Stimulated activated CD4-positive, alpha-beta T cell treated with anti-CD3 and anti-CD28 coated beads, TNF-alpha, amount 100 ng/mL, for 4 hours (primary cell): ENCODE measurements at places on chromosomes 5 and 9.

- no peak for DNase-seq
Observed at GRCh38 chr5:28369418-28369817, 1331.0 kb upstream of the CDH9 start.

DNA sequence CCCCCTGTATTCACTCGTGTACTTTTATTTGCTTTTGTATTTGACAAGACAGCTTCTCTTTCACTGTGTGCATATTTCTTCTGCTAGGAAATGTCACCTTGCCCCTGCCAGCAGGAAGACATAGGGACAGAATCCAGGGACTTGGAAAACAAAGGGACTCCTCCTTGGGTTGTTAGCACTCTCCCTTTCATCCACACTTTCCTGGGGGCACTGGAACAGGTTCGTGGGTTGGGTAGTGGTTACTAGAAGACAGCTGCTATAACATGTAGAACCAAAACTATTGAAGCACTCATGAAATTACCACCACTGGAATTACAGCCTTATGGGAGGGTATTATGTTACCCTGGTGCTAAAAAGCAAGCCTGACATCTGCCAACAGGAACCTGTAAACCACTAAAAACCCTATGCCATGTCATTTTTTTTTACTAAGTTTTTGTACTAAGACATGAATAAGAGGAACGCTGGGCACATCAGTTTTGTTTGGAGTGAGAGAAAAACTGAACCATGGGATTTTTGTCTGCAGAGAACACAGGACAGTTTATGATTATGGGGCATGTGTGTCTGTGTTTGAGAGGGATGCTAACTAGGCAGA lies 4.7 kb upstream of the CCL28 start:
- no peak for DNase-seq

DNA sequence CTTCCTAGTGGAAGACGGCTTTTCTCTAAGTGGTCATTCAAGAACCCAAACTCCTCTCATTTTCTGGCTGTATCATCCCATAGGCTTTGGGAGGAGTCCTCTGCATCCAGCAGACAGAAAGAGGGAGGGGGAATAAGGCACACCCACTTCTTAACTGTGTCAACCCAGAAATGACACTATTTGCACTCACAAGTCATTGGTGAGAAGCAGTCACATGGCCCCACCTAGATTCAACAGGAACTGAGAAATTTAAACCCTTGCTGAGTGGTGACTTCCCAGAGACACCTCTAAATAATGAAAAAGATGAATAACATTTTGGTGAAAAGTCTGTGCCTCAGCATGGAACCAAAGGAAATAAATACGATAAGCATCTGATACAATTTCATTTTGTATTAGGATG lies 120.0 kb downstream of the MCTP1 start:
- no peak for DNase-seq

DNA sequence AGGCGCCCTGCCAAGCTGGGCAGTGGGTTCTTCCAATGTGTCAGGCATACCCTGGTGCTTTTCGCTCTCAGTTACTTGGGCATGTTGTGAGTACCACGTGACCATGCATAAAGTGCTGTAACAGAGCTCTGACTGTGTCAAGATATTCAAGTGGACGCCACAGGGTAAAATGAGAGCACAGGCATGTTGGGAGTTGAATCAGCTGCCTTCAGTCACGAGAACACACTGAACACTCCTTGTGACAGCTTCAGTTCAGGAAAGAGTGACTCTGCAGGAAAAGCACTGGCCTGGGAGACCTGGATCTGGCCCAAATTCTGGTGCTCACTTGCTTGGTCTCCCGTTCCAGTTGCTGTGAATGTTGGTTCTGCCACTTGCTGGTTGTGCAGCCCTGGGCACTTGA lies 5.1 kb downstream of the MLANA start:
- DNase-seq = no peak

DNA sequence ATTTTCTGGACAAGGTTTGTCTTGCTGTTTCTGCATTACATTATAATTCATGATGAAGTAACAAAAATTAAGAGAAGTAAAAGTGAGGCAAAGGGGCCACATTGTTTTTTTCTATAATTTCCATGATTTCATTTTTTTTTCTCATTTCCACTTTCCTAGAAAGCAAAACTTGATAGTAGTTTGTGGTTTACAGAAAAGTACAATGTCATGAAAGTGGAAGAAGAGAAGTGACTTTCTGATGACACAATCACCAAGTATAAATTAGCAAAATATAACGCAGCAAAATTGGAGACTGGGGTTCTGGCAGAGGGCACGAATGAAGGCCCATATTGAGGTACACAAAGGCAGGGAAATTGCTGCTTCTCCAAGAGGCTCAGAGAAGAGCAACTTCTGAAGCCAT lies 5.0 kb upstream of the IFNA14 start:
- no peak for DNase-seq

- DNase-seq = peak; percentile 28
Observed at GRCh38 chr5:175444060-175444904, at the start of gene DRD1. Gene DRD1, minus strand, starts transcription at chr5:175444182. Its CDS starts 1,083 bp downstream, at chr5:175443099.

DNA sequence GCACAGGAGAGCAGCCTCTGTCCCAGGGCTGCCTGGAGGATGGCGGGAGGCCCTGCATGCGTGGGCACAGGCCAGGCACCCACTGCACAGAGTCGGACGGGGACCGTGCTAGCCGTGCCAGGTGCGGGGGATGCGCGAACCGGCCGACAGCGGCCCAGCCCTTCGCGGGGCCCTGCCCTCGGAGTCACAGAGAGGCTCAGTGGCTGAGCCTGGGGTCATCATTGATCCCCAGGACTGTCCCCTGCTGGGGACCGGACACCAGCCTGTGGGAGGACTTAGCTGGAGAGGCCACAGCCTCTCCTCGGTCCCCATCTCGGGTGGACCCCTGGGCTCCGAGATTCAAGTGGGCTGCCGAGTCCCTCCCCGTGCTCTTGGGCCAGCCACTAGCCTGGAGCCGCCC lies 19.1 kb upstream of the LAMC3 start:
- DNase-seq = no peak

GRCh38 chr9:113155911-113156588 lies 5.2 kb downstream of the SLC31A2 start:
- no peak for DNase-seq

DNA sequence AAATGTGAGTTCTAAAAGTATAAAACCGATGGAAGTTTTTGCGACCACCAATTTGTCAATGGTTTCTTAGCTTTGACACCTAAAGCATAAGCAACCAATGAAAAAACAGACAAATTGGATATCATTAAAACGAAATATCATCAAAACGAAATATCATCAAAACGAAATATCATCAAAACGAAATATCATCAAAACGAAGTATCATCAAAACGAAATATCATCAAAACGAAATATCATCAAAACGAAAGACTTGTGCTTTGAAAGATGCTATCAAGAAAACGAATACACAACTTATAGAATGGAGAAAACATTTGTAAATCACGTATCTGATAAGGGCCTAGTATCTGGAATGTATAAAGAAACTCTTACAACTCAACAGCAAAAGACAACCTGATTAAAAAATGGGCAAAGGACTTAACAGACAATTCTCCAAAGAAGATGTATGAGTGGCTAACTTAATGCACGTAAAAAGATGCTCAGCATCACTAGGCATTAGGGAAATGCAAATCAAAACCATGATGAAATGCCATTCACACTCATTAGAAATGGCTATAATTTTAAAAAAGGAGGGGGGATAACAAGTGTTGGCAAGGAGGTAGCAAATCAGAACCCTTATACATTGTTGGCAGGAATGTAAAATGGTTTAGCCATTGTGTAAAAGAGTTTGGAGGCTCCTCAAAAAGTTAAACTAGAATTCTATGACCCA lies 29.4 kb upstream of the TBC1D9B start:
- DNase-seq = no peak

GRCh38 chr9:75797085-75797580 lies 93.3 kb upstream of the PCSK5 start:
- no peak for DNase-seq

GRCh38 chr9:2269778-2270177 lies 254.6 kb downstream of the SMARCA2 start:
- DNase-seq = no peak

- no peak for DNase-seq
Observed at GRCh38 chr9:77488439-77489126, 159.5 kb downstream of the GNA14 start.

- no peak for DNase-seq
Observed at GRCh38 chr5:112059579-112060135, 302.7 kb upstream of the NREP start.

DNA sequence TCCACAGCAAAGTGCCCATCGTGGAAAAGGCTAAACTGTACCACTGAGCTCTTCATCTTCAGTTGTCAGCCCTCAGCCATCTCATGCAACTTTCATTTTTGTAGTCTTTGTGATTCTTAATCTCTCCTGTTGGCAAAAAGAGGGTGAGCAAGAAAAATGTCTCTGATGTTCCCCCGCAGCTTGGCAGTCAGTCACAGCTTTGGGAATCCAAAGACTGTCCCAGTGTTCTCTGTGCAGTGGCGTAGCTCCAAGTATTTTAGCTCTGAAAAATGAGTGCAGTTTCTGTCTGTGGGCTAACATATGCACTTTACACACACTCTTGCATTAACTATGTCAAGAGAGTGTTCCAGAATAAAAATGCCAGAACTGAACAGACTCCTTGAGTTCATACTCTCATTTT lies 372.2 kb downstream of the TMEM232 start:
- DNase-seq = no peak

- DNase-seq = no peak
Observed at GRCh38 chr5:57538341-57538955, 55.8 kb upstream of the ACTBL2 start.

GRCh38 chr5:154220625-154221024 lies 30.1 kb downstream of the GALNT10 start:
- no peak for DNase-seq

GRCh38 chr5:79687889-79688288 lies 1.7 kb upstream of the CMYA5 start:
- no peak for DNase-seq

- DNase-seq = no peak
Observed at GRCh38 chr5:75611311-75612225, at the start of gene ANKDD1B. Gene ANKDD1B, plus strand, starts transcription at chr5:75611453. Its CDS starts 182 bp downstream, at chr5:75611635.

GRCh38 chr9:14692470-14693250 lies 572 bp downstream of the ZDHHC21 start:
- peak; percentile 31 for DNase-seq

GRCh38 chr9:27668280-27668679 lies 95.0 kb upstream of the C9orf72 start:
- DNase-seq = no peak

DNA sequence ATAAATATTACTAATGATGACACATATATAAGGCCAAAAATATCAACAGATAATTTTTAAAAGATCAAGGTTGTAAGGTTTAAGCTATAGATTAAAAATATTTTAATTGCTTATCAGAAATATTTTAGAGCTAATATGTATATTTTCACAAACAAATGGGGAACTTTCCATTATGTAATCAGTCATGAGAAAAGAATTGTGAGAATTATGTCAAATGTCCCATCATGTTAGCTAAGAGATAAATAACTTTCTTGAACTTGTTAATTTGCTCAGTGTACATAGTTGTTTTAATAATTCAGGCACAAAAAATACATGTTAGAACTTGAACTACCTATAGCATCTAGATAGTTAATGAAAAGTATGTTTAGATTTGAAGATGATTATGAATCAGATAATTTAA lies 67.7 kb downstream of the SYK start:
- no peak for DNase-seq

- no peak for DNase-seq
Observed at GRCh38 chr9:13665418-13666066, 386.1 kb upstream of the MPDZ start.

GRCh38 chr5:107380654-107381053 lies 290.1 kb downstream of the EFNA5 start:
- no peak for DNase-seq

GRCh38 chr5:58281189-58281588 lies 178.7 kb downstream of the PLK2 start:
- DNase-seq = no peak

GRCh38 chr9:91905991-91906469 lies 44.0 kb downstream of the ROR2 start:
- DNase-seq = no peak

GRCh38 chr9:84139296-84140070 lies 158.9 kb downstream of the RMI1 start:
- DNase-seq = no peak

DNA sequence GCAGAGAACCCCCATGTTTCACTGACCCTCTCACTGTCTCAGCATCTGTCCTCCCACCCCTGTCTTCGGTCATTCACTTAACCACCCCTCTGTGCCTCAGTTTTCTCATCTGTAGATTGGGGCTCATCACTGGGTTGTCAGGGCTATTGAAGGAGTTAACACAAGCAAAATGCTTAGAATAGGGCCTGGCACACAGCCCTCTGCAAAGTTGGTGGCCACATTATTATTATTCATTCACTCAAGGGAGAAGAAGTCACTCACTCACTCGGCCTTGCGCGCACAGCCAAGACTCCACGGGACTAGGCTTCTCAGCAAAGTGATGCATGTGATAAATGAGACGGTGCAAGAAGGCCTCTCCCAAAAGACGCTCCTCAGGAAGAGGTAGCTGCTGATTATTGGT lies 8.0 kb downstream of the PDGFRB start:
- DNase-seq = no peak

GRCh38 chr5:83564069-83564749 lies 92.7 kb downstream of the VCAN start:
- no peak for DNase-seq

GRCh38 chr5:167573370-167574127 lies 717.9 kb upstream of the WWC1 start:
- DNase-seq = no peak

DNA sequence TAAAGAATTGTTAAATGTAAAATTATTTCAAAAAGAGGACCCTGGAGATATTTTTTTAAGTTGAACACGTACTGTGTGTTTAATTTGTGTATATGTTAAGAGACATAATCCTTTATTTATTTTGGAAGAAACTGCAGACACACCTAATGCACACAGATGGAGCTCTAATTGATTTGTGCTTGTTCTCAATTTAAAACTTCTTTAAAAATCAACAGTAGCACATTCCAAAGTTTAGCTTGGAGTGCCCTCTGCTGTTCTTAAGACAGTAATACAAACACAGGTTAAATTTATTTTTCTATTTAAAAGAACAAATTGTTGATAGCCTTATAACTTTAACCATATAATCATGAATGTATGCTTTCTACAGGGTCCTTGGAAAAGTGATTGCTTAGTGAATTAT lies 277.6 kb upstream of the ADAMTS16 start:
- DNase-seq = no peak

GRCh38 chr9:69637193-69637816 lies 34.9 kb downstream of the APBA1 start:
- DNase-seq = no peak

GRCh38 chr9:80649001-80649420 lies 1040.3 kb downstream of the TLE1 start:
- DNase-seq = no peak

GRCh38 chr5:176822793-176823481 lies 12.6 kb downstream of the UNC5A start:
- no peak for DNase-seq

- no peak for DNase-seq
Observed at GRCh38 chr5:6408627-6409446, 30.5 kb upstream of the MED10 start.

GRCh38 chr5:97943036-97943435 lies 760.0 kb upstream of the RIOK2 start:
- DNase-seq = no peak

DNA sequence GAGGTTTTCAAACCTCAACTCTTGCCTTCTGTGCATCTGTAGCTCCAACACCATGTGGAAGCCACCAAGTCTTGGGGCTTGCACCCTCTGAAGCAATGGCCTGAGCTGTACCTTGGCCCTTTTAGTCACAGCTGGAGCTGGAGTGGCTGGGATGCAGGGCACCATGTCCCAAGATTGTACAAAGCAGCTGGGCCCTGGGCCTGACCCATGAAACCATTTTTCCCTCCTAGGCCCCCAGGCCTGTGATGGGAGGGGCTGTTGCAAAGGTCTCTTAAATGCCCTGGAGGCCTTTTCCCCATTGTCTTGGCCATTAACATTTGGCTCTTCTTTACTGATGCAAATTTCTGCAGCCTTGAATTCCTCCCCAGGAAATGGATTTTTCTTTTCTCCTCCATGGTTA lies 11.8 kb upstream of the ENTREP1 start:
- DNase-seq = no peak
